Activated CD4-positive, alpha-beta T cell treated with anti-CD3 and anti-CD28 coated beads, Interleukin-2, amount 10 ng/mL, durations not matched to agents 7 days and 5 days (primary cell): ENCODE measurements at places on chromosomes 3 and 15. TPM values are rescaled to one million over a fixed set of nuclear protein-coding genes. Genes with fewer than 3 reads are reported as not detected.

TMOD2 gene
- total RNA-seq = 12.8 TPM

ZNF501 gene
- total RNA-seq = 1.5 TPM

C3orf70 gene
- not detected for total RNA-seq

LRRC31 gene
- total RNA-seq = not detected

DNA sequence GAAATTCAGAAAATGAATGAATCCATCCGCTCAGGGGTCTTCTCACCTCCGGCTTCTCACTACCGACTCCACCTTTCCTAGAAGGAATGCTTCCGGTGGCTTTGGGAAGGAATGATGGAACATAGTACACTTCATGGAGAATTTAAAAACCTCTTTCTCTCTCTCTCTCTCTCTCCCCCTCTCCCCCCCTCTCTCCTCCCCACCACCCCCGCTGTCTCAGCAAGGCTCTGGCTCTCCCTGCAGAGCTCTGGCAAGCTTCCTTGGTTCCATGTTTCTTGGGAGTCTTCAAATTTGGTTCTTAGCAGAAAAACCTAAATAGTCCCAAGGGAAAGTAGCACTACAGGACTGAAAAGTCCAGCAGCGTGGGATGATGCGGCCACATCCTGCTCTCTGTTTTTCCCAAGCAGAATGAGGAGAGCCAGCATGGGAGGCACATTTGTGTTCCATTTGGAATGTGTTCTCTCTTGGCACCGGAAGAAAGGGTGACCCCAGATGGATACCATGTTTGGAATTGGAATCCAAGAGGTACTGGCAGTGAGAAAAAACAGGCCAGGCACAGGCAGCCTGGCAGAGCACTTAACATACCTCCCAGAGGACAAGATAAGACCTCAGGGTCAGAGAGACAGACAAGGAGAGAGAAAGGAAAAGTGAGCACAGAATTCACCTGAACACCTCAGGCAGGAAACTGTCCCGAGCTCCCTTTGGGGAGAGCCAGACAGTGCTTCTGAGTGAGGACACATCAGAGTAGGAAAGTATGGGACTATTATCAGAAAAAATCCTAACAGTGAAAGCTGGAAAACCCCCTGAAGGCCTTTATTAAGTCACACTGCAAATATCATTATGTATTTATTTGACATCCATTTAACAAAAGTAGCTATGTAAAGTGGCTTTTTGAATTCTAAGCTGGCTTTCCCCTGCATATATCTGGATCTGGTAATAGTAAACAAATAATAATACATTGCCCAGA lies at the start of gene POPDC2:
Gene POPDC2 (minus strand): TSS at position 116 of the 967 bp plus-strand sequence. CDS start 166 bp downstream, outside the sequence.
- no peak for DNase-seq

GOLGA8O gene
- 5.0 TPM for total RNA-seq

- no peak for DNase-seq
Measured at GRCh38 chr3:66179793-66180192, 41.0 kb upstream of the SLC25A26 start.

GRCh38 chr3:108525256-108525655 lies 14.9 kb upstream of the MYH15 start:
- DNase-seq = no peak

DNA sequence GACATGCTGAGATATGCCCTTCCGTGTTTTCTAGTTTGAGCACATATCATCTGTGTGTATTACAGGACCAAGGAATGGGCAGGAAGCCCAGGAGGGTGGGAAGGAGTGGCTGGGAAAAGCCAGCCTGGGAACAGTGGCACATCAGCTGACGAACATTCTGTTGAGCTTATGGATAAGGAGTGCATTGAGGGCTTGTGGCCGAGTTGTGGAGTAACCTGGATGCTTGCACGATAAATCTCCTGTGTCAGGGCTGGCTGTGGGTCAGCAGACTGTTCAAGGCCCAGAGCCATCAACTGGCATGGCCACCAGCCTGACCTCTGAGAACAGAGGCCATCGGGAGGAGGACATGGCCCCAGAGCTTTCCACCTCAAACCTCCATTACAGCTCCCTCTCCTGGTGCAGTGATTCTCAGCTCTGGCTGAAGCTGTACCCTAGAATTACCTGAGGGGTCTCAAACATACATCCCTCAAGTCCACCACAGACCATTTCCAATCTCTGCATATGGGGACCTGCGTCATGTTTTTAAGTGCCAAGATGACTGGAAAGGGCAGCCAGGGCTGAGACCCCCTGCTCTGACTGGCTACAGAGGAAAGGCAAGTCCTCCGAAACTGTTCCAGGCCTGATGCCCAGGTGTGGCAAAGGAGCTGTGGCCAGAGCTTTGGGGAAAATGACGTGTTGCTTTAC lies 4.8 kb upstream of the VILL start:
- no peak for DNase-seq

DNA sequence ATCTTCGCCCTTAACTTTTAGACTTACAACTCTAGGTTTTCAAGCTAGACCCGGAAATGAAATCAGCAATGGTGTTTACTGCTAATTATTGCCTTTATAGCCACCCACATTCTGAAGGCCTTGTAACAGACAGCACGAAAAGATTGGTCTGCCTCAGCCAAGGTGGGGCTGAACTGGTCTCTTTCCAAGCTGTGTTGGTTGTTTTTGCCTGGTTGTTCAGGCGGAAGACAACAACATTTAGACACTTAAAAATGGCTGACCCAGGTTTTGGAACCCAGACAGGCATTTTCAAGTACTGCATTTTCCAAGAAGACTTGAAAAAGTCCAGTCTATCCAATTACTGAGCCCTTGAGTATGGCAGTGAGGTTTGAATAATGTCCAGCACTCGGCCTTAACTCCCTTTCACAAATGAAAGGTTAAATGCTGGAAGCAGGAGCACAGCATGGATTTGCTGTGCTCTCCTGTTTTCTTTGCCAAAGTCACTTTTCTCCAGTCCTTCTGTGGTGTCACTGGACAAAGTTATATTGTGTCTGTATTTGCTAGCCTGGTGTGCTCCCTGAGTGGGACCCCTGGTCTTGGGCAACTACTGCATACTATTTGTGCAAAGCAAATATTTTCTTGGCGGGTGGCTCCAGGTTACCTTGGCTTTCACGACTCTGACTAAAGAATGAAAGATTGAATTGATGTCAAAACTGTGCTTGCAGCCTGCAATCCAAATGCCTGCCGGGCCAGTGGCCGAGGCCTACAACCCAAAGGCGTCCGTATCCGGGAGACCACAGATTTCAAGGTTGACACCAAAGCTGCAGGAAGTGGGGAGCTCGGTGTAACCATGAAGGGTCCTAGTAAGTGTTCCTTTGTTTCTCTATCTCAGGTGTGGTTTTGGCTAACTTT lies 93.5 kb downstream of the FLNB start:
- no peak for DNase-seq

- no peak for DNase-seq
Measured at GRCh38 chr15:86917361-86917671, 837.6 kb downstream of the AGBL1 start.

- DNase-seq = no peak
Measured at GRCh38 chr3:10300087-10300486, 7.3 kb upstream of the GHRL start.

DNA sequence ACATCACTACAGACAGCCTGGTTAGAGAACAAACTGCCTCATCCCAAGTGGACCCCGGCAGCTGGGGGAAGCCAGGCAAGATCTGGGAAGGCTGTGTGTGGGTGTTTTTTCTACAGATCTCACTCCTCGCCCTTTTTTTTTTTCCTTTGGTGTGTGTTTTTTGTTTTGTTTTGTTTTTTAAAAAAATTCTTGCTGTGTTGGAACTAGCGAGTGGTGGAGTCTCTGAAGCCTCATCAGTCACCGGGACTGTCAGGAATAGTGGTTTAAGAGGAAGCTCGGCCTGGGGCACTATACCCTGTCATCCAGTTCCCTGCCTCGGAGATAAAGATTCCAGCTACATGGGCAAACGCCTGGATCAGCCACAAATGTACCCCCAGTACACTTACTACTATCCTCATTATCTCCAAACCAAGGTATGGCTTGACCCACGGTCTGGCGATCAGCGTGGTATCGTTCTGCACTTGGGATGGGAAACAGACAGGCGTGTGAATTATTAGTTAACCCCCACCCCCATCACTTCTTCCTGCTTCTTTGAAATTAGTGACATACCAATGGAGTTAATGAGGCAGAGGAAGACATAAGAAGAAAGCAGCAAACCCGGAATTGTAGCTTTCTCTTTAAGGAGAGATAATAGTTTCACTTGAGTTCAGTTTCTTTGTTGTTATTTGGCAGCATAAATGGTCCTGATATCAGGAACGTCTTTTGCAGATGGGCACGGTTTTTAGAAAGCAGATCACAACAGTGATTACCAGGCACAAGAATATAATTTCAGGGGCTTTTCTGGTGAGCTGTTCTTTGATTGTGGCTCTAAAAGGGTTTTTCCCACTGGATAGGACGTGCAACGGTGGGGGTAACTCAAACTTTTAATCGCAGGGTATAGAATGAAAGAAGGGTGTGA lies 722 bp downstream of the RBMS3 start:
- DNase-seq = no peak

GRCh38 chr3:86990734-86991481 lies at the start of gene VGLL3:
VGLL3 (minus strand) TSS chr3:86991149; CDS start chr3:86990743, 406 bp downstream.
- DNase-seq = no peak

GUCA1C gene
- total RNA-seq = not detected

SCN11A gene
- 0.02 TPM for total RNA-seq

GRCh38 chr3:53819163-53819868 lies 26.9 kb downstream of the CHDH start:
- no peak for DNase-seq
